ENCODE measurements at places on chromosomes 12 and 14.

DNA sequence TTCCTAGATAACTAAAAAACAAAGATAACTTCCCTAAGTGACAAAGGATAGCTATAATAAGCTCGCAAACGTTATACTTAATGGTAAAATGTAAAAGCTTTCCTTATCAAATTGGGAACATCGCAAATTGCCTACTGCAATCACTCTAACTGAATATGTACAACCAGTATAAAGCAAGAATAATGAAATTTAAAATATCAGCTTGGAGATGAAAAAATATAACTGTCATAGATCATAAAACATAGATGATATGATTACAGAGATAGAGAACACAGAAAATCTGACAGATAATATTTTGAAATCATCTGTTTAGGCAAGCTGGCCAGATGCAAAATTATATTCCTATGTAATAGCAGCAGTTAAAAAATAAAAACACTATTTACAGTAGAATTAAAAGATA is 64.0 kb downstream of the BCAT1 start:
- DNase-seq = no peak

- peak; percentile 4 for DNase-seq
These were observed 35.1 kb upstream of the RPL10L start for GRCh38 chr14:46686652-46687051.

DNA sequence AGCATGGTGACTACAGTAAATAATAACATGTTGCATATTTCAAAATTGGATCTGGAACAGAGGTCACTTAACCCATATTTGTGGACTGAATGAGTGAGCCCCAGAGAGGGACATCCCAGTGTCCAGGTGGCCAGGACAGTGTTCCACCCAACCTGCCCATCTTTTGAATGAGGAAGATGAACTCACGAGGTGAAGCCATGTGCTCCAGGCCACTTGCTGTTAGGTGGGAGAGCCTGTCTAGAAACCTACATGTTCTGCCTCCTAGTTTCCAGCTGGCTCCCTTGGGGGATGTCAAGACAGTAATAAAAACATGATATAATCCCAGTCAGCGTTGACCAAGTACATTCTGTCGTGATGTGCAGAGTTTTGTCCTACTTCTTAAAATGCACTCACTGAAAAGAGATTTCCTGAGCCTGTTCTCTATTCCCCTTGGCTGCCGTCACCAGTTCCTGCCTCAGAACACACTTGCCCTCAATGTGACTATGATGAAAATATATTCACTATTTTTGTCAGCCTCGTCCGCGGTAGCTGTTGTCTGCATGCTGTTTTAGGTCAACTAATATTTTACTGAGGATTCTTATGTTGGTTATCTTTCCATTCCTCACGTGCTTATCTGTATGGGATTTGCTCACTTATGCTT is 25.7 kb downstream of the TSPAN9 start:
- no peak for DNase-seq

GRCh38 chr12:42759622-42760273 is 170.2 kb upstream of the PRICKLE1 start:
- DNase-seq = peak; percentile 80

GRCh38 chr14:67746927-67747326 is 45.2 kb downstream of the RDH12 start:
- DNase-seq = no peak

GRCh38 chr14:72941286-72941985 is 15.2 kb downstream of the DCAF4 start:
- no peak for DNase-seq

DNA sequence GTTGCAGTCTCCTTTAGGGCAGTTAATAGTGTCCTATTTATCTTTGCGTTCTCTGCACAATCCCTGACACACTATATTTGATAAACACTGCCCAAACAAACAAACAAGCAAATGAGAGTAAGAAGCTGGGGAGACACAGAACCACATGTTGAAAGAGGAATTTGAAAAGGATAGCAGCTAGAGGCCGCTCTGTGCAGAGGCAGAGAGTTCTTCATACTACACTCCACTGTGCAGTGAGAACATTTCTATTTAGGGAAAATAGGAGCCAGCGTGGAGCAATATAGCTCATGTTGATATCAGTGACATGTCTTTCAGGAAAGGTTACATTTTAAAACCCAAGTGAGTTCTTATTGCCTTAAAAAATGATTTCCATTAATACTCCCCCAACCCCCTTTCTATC is 140.3 kb upstream of the SEL1L start:
- no peak for DNase-seq

DNA sequence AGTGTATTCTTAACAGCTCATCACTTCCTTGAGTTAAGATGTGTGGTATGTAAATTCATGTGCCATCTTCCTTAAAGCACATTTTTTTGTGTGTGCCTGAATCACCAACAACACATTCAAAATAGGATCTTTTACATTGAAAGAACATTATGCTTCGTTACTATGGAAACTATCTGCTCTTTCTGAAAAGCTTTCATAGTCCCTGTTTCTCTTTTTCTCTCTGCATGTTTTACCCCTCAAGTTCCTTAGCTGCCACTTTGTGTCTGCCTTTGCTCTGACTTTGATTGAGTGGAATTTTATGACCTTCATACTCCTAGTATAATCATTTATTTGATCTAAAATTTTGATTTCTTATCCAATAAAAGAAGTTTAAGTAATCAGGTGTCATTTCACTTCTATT is 880.3 kb upstream of the FOXG1 start:
- DNase-seq = no peak

- DNase-seq = no peak
These were observed 32.6 kb upstream of the ANO6 start for GRCh38 chr12:45183246-45183645.
